ENCODE measurements at places on chromosomes 1 and 21.

- no peak for DNase-seq
- no peak overlapping the region for H3K27ac ChIP-seq
- no peak overlapping the region for H3K4me3 ChIP-seq
- no peaks in the 10 kb centered on the region for H3K27me3 ChIP-seq
Observed at GRCh38 chr1:58999676-59000075, 215.8 kb upstream of the JUN start.

GRCh38 chr1:94798054-94798453, 22.1 kb upstream of the SLC44A3 start:
- peaks cover 38% of the 10 kb centered on the region for H3K4me1 ChIP-seq
- no peaks in the 10 kb centered on the region for H3K36me3 ChIP-seq
- H3K27me3 ChIP-seq, result peaks cover 3% of the 10 kb centered on the region
- H3K27ac ChIP-seq, result no peak overlapping the region

DNA sequence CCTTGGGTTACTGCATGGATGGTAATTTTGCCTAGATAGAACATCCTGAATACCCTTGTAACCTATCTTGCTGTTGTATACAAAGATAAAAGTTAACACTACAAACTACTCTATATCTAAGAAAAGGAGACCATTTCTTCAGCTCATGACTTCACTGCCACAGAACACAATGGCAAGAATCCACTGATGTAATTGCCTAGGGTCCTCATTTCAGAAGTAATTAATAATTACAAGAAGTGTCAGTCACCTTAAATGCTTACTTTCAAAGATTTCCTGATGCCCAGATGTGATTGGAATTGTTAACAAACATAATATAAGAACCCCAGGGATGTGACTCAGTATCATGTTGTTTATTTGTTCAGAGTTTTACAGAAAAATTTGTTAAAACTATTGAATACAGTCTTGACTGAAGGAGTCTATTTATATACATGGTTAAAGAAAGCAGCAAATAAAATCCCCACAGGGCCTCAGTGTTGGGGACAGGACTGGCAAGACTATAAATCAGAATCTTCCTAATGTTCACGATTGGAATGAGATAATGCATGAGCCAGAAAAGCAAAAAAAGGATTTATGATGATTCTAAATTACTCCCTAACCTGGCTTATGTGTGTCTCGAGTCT, 83.9 kb downstream of the CRB1 start:
- no peak overlapping the region for H3K27ac ChIP-seq
- H3K27me3 ChIP-seq, result peaks cover 4% of the 10 kb centered on the region
- H3K4me3 ChIP-seq, result no peak overlapping the region
- DNase-seq, result no peak
- H3K36me3 ChIP-seq, result no peaks in the 10 kb centered on the region

- H3K4me3 ChIP-seq, result no peak overlapping the region
- DNase-seq, result no peak
- H3K27ac ChIP-seq, result no peak overlapping the region
- H3K27me3 ChIP-seq, result peaks cover 3% of the 10 kb centered on the region
- no peaks in the 10 kb centered on the region for H3K36me3 ChIP-seq
Observed at GRCh38 chr1:61233121-61233660, 150.8 kb downstream of the NFIA start.

DNA sequence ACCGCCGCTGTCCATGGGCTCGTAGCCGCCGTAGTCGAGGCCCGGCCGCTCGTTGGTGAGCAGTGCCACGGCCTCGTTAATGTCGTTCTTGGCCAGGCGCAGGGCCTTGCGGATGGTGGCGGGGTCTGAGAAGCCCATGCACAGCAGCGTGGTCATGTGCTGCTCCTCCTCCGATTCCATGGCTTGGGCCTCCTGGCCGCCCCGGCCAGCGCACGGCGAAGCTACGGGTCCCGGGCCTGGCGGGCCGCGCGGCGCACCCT, 300 bp downstream of the USP24 start:
- H3K4me3 ChIP-seq, result peak overlapping the region; percentile 90
- H3K27ac ChIP-seq, result no peak overlapping the region
- peak; percentile 62 for DNase-seq
- H3K36me3 ChIP-seq, result no peaks in the 10 kb centered on the region

DNA sequence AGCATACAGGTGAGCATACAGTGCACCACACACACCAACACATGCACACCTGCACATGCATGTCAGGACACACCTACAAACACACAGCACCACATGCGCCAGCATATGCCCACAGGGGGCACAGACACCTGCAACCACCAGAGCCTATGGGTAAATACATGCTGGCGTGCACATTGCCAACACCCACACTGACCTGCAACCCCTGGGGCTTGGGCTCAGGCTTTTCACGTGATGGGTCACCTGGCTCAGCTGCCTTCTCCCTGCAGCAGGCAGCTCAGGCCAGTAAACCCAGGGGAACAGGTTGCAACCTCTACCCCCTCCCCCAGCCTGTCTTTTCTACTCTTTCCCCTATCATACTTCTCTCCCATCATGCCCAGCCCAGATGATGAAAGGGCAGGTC, 8.1 kb downstream of the CD247 start:
- peaks cover 8% of the 10 kb centered on the region for H3K27me3 ChIP-seq
- no peaks in the 10 kb centered on the region for H3K36me3 ChIP-seq
- no peak for DNase-seq
- H3K4me1 ChIP-seq, result peaks cover 14% of the 10 kb centered on the region
- no peak overlapping the region for H3K27ac ChIP-seq
- H3K4me3 ChIP-seq, result no peak overlapping the region

GRCh38 chr1:214352838-214353237, 71.9 kb downstream of the SMYD2 start:
- no peaks in the 10 kb centered on the region for H3K27me3 ChIP-seq
- H3K27ac ChIP-seq, result no peak overlapping the region
- peaks cover 13% of the 10 kb centered on the region for H3K4me1 ChIP-seq
- H3K4me3 ChIP-seq, result no peak overlapping the region
- peaks cover 74% of the 10 kb centered on the region for H3K36me3 ChIP-seq

GRCh38 chr1:72936151-72936740, 653.9 kb upstream of the NEGR1 start:
- no peaks in the 10 kb centered on the region for H3K36me3 ChIP-seq
- no peak overlapping the region for H3K27ac ChIP-seq
- H3K4me1 ChIP-seq, result no peaks in the 10 kb centered on the region
- H3K27me3 ChIP-seq, result no peaks in the 10 kb centered on the region
- H3K4me3 ChIP-seq, result no peak overlapping the region

GRCh38 chr1:207429963-207430362, 24.2 kb upstream of the CR2 start:
- H3K4me1 ChIP-seq, result no peaks in the 10 kb centered on the region
- H3K27ac ChIP-seq, result no peak overlapping the region
- H3K4me3 ChIP-seq, result no peak overlapping the region
- H3K36me3 ChIP-seq, result no peaks in the 10 kb centered on the region
- DNase-seq, result no peak
- H3K27me3 ChIP-seq, result peaks cover 14% of the 10 kb centered on the region

DNA sequence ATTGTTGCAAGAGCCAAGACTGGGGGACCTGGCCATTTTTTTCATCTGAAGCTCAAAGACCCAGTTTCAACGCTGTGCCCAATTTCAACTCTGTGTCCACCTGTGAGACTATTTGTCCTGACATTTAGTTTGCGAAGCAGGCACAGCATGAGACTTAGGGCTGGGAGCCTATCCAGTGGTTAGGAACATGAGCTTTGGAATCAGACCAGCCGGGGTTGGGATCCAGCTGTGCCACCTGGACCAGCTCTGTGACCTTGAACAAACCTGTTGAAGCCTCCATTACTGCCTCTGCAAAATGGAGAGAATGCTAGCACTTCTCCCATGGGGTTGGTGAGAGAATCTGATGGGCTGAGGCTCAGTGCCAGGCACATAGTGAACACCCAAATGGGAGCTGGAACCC, 206.1 kb upstream of the TMEM51 start:
- DNase-seq, result no peak
- H3K4me1 ChIP-seq, result peaks cover 74% of the 10 kb centered on the region

DNA sequence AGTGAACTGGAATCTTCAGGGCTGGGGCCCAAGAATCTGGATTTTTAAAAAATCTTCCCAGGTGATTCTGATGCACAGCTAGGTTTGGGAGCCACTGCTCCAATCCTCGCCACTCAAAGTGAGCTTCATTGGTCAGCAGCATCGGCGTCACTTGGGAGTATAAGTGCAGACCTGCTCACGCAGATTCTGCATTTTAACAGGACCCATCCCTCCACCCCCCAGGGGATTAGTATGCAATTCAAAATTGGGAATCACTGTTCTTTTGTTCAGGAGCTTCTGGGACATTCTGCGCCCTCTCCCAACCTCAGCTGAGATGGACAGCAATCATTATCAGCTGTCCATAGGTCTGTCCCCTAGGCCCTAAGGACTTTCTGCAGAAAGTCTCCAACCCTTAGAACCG, 53.5 kb downstream of the LGR6 start:
- H3K27ac ChIP-seq, result no peak overlapping the region
- peaks cover 15% of the 10 kb centered on the region for H3K27me3 ChIP-seq
- H3K36me3 ChIP-seq, result no peaks in the 10 kb centered on the region
- no peak for DNase-seq
- H3K4me1 ChIP-seq, result peaks cover 15% of the 10 kb centered on the region

GRCh38 chr1:155128755-155129473, 1.2 kb downstream of the EFNA1 start:
- peak overlapping the region; percentile 93 for H3K4me3 ChIP-seq
- peaks cover 24% of the 10 kb centered on the region for H3K36me3 ChIP-seq
- peaks cover 84% of the 10 kb centered on the region for H3K4me1 ChIP-seq
- H3K27ac ChIP-seq, result peak overlapping the region; percentile 80
- H3K27me3 ChIP-seq, result peaks cover 24% of the 10 kb centered on the region

DNA sequence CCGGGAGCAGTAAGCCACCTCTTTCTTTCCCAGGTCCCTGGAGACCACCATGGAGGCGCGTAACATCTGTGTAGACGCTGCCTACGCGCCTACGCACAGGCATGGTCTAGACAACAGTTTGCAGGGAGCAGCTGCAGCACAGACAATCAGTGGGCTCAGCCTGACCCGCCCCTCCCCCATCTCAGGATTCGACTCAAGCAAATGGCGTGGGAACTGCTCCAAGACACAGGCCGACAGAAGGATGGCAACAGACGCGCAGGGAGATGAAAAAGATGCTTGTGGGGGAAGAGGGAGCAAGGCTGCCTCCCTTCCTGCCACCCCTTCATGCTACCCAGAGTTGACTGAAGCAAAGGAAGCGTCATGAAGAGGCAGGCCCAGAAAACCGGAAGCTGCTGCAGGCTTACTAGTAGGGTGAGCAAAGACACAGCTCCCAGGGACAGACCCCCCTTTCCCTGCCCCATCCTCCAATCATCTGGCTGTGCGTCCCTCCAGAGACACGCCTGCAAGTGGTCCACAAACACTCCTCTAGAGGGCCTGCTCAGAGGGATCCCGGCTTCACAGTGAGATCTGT, 19.5 kb downstream of the STK40 start:
- peak overlapping the region; percentile 96 for H3K27ac ChIP-seq
- peak; percentile 57 for DNase-seq
- peak overlapping the region; percentile 19 for H3K4me3 ChIP-seq
- H3K4me1 ChIP-seq, result peaks cover 55% of the 10 kb centered on the region
- H3K27me3 ChIP-seq, result peaks cover 2% of the 10 kb centered on the region

GRCh38 chr1:38203441-38203840, 156.8 kb upstream of the POU3F1 start:
- no peaks in the 10 kb centered on the region for H3K36me3 ChIP-seq
- no peak overlapping the region for H3K4me3 ChIP-seq
- H3K4me1 ChIP-seq, result no peaks in the 10 kb centered on the region
- H3K27me3 ChIP-seq, result no peaks in the 10 kb centered on the region
- DNase-seq, result no peak
- no peak overlapping the region for H3K27ac ChIP-seq

GRCh38 chr1:181257117-181257516, 168.6 kb downstream of the IER5 start:
- no peak overlapping the region for H3K27ac ChIP-seq
- H3K4me1 ChIP-seq, result peaks cover 9% of the 10 kb centered on the region
- no peak overlapping the region for H3K4me3 ChIP-seq
- no peaks in the 10 kb centered on the region for H3K36me3 ChIP-seq

- no peak overlapping the region for H3K4me3 ChIP-seq
- DNase-seq, result no peak
- no peaks in the 10 kb centered on the region for H3K36me3 ChIP-seq
- H3K4me1 ChIP-seq, result peaks cover 8% of the 10 kb centered on the region
- peaks cover 62% of the 10 kb centered on the region for H3K27me3 ChIP-seq
Observed at GRCh38 chr21:35028451-35028978, 20.6 kb downstream of the RUNX1 start.

GRCh38 chr1:181064011-181064623, 24.4 kb upstream of the IER5 start:
- H3K4me3 ChIP-seq, result no peak overlapping the region
- H3K27ac ChIP-seq, result no peak overlapping the region
- H3K4me1 ChIP-seq, result peaks cover 21% of the 10 kb centered on the region
- peaks cover 14% of the 10 kb centered on the region for H3K27me3 ChIP-seq
- no peaks in the 10 kb centered on the region for H3K36me3 ChIP-seq

DNA sequence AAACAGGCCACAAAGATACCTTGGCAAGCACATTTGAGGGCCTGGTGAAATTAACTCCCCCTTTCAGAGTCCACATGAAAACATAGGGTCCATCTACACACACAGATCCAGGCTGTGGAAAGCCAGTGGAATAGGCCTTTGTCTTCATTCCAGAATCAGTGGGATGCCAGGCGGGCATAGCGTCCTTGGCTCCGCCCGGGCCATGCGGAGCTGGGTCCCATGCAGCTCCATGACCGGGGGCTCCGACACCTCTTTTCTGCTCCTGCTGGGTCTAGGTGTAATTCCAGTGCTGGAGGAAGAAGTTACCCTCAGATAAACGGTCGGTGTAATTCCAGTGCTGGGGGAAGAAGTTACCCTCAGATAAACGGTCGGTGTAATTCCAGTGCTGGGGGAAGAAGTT, 63.6 kb upstream of the COL6A1 start:
- H3K27me3 ChIP-seq, result peaks cover 4% of the 10 kb centered on the region
- no peak for DNase-seq
- peaks cover 48% of the 10 kb centered on the region for H3K4me1 ChIP-seq
- H3K36me3 ChIP-seq, result no peaks in the 10 kb centered on the region
- H3K4me3 ChIP-seq, result no peak overlapping the region

DNA sequence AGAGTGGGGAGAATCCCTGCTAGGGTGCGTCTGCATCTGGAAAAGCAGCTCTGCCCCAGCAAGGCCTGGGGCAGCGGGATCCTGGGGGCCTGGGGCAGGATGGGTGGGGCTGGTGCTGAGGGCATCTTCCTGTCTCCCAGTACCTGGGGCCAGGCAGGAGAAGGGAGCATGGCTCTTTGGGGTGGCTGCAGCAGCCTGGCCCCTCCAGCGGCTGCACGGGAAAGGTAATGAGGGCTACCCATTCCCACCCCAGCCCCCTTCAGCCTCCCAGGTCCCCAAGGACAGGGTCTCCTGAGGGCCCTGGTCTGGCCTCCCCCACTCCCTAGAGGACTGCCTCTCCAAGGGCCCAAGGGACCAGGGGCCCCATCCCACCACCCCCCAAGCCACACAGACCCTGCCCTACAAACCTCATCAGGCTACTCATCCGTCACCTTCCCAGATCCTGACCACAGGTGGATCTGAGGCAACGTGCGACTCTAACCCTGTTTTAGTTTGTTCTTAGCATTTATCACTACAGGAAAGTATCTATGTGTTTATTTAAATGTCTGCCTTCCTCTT, 910 bp upstream of the ANKRD65 start:
- H3K4me1 ChIP-seq, result peaks cover 67% of the 10 kb centered on the region
- H3K4me3 ChIP-seq, result no peak overlapping the region
- DNase-seq, result no peak
- peak overlapping the region; percentile 42 for H3K27ac ChIP-seq
- H3K36me3 ChIP-seq, result peaks cover 4% of the 10 kb centered on the region
- peaks cover 3% of the 10 kb centered on the region for H3K27me3 ChIP-seq

GRCh38 chr21:31914472-31914871, 41.7 kb downstream of the HUNK start:
- H3K27ac ChIP-seq, result peak overlapping the region; percentile 87
- no peak for DNase-seq
- H3K4me3 ChIP-seq, result no peak overlapping the region

- peak overlapping the region; percentile 55 for H3K27ac ChIP-seq
- H3K27me3 ChIP-seq, result no peaks in the 10 kb centered on the region
- H3K4me3 ChIP-seq, result peak overlapping the region; percentile 98
- H3K4me1 ChIP-seq, result peaks cover 49% of the 10 kb centered on the region
- peaks cover 8% of the 10 kb centered on the region for H3K36me3 ChIP-seq
Observed at GRCh38 chr1:169487561-169487960, 1.8 kb upstream of the SLC19A2 start.

Measured in nephron progenitor cell (in vitro differentiated cells).